ENCODE measurements at places on chromosomes 1 and 21.

DNA sequence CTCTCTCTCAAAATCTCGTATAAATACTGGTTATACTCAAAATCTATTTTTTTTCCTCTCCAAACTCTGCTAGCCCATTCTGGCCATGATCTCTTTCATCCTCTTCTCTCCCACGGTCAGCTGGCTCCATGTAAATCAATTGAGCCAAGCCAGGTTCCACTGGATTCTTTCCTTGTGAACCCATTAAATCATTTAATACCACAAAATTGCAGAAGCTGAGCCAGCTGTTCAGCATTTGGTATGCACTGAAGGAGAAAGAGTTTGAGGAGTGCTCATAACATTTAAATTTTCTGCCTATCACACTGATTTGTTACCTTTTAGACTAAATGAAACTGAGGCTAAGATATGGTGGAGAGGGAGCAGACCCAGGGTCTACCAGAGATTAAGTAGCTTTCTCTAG lies 29.1 kb upstream of the TADA1 start:
- no peak for DNase-seq

DNA sequence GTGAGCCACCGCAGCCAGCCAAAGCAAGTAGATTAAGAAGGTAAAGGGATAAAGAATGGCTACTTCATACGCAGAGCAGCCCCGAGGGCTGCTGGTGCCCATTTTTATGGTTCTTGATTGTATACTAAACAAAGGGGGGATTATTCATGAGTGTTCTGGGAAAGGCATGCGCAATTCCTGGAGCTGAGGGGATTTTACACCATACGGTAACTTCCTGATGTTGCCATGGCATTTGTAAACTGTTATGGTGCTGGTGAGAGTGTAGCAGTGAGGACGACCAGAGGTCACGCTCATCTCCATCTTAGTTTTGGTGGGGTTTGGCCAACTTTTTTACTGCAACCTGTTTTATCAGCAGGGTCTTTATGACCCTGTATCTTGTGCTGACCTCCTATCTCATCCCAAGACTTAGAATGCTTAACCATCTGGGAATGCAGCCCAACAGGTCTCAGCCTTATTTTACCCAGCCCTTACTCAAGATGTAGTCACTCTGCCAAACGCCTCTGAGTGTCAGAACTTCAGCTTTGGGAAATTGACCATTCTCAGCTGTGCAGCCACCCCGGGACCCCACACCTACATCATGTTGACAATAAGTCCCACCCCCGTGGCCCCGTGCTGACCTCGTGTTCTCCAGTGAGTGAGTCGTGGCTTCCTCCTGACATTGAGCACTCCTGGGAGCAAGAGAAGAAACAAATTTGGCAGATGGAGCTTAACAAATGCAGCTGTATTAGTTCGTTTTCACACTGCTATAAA lies 149.4 kb upstream of the COL6A1 start:
- DNase-seq, result no peak

DNA sequence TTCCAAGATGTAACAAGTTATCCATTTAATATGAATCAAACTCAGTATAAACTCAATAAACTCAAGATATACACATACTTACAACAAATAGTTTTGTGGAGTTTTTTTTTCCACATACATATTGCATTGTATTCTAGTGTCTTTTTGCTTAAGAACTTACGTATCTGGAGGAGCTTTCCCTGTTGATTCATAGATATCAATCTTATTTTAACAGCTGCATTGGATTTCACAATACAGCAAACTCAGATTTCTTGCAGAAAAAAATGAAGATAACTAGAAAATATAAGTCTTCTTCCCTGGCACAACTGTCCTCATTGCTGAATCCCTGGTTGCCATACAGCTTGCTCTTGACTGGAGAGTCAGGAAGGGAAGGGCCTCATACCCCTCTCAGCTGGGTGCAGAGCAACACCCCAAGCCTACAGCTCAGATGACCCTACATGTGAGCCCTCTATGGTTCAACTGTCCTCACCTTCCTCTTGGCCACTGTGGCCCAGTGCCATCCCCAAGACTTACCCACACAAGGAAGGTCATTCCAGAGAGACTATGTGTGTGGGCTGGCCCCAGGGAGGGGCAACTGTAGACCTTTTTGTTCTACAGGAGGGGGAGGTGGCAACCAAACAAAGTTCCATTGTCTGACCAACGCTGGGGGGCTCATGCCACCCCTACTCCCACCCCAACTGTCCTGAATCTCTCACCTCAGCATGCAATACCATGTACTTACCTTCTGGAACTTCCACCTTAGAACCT lies 1.7 kb downstream of the MPZ start:
- no peak for DNase-seq

DNA sequence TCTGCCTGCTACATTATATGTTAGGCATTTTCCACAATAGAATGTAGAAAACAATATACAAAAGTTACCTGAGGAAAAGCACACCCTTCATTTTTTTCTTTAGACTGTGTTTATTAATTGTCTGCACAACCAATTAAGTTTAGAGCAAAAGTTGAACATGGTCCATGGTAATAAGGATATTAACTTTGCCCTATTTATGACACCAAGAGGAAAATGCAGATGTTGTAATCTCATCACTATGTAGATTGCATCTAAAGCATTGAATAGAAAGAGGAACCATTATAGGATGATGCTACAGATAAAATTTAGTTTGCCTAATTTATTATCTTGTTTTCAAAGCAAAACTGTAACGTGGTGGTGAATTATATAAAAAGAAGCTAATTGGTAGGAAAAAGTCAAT lies 59.7 kb upstream of the IGSF5 start:
- no peak for DNase-seq

DNA sequence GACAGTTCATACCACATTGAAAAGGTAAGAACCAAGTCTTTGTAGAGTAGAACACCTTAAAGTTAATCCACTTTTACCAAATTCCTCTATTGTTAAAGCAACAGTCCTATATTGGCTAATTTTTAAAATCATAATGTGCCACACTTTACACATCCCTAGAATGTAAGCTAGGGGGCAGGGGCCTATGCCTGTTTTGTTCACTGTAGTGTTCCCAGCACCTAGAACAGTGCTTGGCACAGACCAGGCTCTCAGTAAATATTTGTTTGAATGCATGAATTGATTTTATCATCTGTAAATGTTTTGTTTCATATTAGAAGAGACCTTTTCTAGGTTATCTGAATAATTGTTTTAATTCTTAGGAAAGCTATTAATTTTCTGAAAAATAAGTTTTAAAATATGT lies 9.1 kb downstream of the SMAP2 start:
- DNase-seq, result no peak

All from iPS DF 6.9 (cell line).